ENCODE measurements at places on chromosomes 7 and 10.

DNA sequence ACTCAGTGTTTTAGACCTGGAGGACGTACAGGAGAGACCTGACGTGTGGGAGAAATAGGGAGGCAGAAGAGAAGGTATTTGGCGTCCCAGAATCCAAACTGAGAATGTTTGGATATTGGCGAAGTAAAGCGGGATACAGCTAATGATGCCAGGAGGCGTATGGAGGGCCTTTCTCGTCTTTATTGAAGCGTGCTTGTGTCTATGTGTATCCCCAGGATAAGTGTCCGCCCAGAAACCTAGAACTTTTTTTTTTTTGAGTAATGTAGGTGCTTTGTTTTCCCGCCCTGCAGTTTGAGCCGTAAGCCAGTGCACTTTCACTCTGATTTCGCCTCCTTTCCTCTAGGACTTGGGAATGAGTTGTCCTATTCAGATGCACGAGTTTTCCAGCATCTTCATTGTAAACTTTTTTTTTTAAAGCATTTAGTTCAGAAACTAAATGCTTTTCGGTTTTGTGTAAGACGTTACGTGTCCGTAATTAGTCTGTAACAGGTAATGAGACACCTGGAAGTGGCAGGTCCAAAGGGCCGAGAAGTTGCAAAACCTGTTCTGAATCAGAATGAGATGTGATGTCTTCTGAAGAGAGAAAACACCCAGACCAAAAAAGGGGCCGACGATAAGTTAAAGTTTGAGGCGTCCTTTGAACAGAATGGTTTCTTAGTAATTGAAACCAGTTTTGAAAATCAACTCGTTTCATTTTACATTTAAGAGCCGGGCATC, 746 bp downstream of the ARL5B start:
- DNase-seq = no peak

DNA sequence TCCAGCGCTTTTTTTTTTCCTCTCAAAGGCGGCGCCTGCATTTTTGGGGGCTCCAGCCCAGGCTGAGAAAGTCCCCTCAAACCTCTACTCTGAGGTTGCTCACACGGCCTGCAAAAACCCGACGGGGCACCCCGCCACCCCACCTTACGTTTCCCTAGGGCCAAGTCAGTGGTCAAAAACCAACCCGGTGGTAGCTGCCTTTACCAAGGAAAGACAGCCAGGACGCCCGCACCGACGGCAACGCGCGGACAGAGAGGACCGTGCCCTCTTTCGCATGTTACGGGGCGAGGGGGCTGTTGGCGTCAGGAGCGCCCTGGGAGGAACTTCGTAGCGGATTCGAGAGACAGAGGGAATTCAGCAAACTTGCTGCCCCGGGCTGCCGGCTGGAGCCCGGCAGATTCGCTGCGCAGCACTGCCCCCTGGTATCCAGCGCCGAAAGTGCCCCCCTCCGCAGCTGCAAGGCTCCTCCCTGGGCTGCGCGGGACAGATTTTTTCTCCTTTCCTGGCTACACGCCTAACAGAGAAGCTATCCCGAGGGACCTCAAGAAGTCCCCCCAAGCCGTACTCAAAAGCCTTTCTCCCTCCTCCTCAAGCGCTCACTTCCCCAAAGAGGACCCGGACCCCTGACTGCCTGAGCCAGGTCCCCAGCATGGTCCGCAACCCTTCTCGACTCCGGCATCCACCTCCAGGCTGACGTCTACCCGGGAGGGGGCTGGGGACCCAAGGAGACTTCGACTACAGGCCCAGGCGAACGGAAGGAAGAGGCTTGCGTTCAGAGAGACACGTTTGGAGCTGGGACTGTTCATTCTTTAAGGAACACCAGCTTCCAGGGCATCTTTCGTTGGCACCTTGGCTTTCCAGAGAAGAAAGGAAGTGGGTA, 27.7 kb upstream of the VAX1 start:
- no peak for DNase-seq

GRCh38 chr7:127214956-127215718, 37.6 kb downstream of the GRM8 start:
- DNase-seq = no peak

DNA sequence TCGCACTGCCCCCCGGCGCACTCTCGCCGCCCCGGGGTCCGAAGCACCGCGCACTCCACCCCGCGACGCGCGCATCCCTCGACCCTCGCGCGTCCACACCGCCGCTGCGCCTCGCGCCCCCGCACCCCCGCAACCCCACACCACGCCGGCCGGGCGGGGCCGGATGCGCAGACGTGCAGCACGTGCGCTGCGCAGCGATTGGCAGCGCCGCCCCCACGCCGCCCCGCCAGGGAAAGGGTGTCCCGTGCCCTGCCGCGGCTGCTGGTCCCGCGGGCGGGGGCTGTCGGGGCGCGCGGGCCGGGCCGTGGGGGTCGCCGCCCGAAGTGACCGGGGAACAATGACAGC, 53.7 kb upstream of the KDM7A start:
- no peak for DNase-seq

DNA sequence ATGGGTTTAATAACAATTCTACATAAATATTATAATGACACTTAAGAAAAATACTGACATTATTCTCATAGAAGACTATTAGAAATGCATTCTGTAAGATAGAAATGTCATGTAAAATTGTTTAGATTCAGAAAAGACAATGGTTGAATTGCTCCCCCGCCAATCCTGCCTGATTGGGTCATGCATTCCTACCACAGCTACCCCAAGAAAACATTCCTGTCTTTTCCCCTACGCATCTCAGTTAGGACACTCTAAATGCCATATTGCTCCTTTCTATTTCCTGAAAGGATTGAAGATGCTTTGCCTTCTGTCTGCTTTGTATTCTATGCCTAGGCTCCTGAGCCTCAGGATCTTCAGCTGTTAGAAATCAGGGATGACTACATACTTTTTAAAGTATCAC, 109.4 kb downstream of the DGKB start:
- no peak for DNase-seq

DNA sequence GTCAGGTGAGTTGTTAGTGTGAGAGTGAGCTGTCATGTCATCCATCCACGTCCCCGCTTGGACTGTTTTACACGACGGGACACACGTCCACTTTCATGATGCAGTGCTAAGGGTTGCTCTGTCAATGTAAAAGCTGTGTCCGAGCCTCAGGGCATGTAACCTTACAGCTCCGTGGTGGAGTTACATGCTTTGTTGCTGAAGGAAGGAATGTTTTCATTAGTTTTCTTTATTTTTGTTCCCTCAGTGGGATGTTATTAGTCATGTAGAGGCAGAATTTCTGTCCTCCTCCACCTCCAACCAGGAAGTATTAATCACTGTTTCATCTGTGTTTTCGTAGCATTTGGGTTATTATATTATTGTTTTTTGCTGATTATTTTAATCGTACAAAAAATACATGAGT, 88.6 kb downstream of the NRG3 start:
- no peak for DNase-seq

DNA sequence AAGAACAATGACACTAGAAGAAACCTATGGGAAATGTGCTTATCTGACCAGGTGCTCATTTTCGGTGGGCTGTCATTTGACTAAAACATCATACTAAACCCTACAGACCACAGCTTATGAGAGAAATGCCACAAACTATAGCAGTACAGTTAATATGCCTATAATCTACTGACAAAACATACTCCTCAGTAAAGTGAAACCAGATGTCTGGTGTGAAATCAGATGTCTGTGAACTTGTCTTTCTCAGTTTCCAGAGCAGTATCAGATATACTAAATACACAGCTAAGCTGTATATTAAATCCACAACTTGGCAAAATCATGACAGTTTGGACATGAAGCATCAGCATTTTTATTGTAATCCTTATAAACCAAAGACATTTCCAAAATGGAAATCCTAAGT, 3.3 kb downstream of the IMMP2L start:
- no peak for DNase-seq

DNA sequence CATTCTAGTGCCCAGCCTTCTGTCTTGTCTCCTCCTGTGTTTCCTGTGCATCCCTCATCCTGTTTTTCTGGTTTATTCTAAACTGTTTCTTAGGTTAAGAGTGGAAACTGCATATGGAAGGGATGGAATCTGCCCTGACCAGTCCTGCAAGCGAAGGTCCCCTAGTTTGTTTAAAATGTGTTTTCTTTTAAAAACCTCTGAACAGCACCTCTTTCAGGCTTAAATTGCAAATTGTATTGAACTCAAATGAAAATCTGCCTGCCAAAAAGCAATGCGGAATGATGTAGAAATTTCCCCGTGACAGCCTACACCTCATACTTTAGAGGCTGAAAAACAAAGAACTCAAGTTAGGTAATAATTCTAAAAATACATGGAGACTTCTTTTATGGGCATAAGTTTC, 222.8 kb upstream of the IMMP2L start:
- no peak for DNase-seq

Data from uterus (tissue), 4 donors.